Right lung (tissue), 10 donors: ENCODE measurements at places on chromosomes 7 and 10. TPM values are rescaled to one million over a fixed set of nuclear protein-coding genes. Genes with fewer than 3 reads are reported as not detected.

The C7orf33 gene
- not detected for polyA plus RNA-seq

The PHKG1 gene
- 2.7 TPM for polyA plus RNA-seq

The LYZL2 gene
- polyA plus RNA-seq, result not detected

The RBP3 gene
- polyA plus RNA-seq, result 0.10 TPM

The FAM25G gene
- not detected for polyA plus RNA-seq

GRCh38 chr10:88243202-88243744 is 339.8 kb downstream of the RNLS start:
- no peak for DNase-seq

DNA sequence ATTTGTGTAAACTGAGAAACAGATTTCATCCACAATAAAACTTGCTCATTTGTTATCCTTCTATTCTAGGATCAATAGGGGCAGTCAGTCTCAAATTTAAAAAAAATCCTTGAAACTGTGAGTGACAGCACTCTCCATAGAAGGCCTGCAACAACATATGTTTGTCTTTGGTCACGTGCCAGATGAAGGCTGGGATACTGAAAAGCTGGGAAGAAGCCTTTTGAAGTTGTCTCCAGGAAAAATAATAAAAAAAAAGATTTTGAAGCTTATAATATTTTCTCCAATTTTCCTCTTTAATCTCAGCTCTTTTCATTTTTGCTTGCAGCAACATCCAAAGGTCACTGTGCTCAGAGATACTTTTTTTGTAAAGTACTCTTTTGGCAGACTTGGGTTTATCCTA is 128.6 kb upstream of the SLC26A5 start:
- no peak for DNase-seq

DNA sequence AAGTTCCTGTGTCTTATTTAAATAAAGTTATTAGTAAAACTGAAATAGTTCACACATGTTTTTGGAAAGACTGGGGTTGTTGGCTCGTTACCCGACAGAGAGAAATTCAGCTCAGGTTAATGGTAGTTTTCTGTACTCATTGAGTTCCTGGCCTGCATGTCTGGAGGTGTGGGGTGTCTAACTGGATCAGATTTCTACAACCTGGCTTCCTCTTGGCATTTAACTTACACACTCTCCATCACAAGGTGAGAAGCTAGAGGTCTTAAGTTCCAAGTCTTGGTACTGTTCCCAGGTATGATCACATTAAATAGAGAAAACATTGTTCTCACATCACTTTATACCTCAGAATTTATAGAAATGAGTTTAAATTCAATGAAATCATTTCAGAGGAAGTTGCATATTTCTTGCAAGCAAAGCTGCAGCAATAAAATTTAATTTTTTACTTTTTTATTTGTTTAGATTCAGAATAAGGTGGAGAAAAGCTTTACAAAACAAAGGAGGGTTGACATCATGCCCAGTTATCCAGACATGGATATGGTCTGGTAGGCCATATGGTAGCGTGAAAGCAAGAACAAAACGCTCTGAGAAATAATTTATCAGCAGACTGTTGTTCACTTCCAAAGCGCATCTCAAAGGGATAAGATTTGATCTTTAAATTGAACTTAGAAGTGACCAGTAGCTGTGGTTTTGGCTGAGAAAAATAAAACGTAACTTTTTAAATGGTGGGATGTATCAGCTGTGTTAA is 120.6 kb downstream of the GLCCI1 start:
- no peak for DNase-seq

DNA sequence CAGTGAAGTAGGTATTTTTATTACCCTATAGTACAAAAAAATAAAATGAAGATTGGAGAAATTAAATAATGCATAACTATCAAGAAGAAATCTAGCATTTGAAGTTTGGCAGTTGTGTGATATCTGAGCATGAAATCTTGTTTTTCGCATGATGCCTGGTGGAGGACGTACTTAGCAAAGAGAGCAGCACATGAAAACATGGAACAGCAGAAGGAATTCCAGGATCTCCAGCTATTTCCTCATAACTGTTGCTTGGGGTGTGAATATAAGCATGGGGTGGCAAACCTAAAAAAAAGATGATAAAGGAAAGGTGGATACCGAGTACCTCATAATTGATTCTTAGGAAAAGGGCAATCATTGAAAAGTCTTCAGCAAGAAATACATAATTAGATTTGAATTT is 174.3 kb upstream of the FAM3C start:
- no peak for DNase-seq

DNA sequence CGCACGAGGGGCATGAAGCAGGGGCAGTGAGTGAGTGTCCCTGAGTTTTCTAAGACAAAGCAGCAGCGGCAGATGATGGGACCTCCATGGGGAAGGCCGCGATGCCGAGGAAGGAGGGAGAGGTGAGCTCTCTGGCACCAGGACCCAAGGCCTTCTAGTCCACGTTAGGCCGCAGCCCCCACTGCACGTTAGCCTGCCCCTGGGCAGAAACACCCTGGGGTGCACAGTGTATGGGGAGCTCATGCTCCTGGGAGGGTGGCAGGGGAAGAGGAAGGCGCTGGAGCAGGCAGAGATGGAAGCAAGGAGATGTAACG is 97.3 kb upstream of the IKZF1 start:
- no peak for DNase-seq

- no peak for DNase-seq
Measured at GRCh38 chr7:2719007-2719406, 31.0 kb downstream of the AMZ1 start.

- no peak for DNase-seq
Measured at GRCh38 chr7:44372560-44373417, 47.4 kb upstream of the CAMK2B start.

DNA sequence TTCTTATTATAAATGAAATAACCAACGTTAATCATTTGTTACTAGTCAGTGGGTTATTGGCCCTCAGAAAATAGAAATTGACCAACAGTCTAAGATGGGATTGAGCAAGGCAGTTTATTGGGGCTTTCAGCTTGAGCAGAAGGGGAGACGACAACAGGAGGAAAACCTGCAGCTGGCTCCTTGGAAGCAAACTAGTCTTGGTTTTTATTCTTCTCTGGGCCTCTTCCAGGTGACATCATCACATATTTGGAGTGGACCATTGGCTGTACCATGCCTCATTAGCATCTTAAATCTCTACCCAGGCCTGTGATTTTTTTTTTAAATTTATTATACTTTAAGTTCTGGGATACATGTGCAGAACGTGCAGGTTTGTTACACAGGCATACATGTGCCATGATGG is 59.0 kb upstream of the CSTF2T start:
- DNase-seq, result no peak

DNA sequence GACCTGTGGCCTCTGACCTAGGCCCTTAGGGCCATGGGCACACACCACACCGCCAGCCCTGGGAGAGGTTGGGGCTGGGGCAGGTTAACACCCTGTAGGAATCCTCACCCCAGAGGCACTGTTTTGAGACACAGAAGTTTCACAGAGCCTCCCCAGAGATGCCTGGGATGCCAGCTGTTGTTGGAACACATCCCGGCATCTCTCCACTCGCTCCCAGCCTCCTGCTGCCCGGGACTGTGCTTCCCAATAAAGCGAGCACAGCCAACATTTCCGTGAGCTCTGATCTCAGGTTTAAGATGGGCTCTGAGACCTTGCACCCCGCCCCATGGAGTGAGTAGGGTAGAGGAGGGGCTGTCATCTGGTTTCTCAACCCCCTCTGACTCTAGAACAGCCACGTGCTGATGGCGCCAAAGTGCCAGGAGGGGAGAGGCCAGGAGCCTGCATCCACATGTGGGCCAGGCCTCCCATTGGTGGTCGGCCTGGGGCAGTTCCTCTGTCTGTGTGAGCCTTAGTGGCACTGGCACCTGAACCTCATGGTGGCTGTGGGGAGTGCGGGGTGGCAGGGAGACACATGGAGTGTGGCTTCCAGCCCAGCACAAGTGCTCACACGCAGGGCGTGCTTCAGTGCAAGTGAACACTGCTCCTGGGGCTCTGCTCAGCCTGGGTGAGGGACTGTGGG is 54.7 kb downstream of the RASGEF1A start:
- DNase-seq, result no peak

- no peak for DNase-seq
Measured at GRCh38 chr10:12848439-12849173, 152.9 kb downstream of the CCDC3 start.

DNA sequence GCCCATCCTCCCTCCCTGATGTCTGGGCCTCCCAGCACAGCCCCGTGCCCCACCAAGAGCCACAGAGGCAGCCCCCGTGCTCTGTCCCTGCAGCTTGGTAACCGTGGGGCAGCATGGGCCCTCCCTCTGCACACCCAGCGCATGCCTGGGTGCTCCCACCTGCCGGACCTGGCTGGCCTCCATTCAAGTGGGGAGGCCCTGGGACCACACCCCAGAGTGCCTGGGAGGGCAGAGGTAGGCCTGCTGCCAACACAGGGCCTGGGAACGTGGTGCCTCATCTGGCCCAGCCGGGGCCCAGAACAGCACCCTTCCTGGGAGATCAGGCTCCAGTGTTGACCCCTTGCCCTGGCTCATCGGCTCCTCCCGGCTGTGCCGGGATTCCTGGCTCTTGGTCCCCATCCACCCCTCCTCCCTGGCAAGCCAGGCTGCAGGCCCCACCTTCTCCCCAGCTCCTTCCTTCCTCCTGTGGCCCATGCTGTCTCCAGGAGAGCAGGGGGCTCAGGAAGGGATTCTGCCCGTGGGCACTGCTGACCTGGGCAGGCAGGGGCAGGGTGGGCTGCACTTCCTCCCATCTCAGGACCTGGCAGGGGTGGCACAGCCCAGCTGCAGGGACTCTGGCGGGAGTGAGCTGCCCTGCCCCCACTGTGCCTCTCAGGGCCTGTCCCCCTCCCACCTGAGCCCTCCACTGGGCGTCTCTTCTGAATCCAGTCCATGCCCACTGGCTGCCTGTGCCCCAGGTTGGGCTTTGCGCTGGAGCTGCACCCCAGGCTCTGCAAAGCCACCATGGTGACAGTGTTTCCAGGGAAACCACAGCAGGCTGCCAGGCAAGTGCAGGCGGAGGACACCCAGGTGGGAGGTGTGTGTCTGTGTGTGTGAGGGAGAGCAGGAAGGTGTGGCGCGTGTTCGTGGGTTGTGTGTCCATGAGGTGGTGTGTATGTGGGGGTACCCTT is 32.6 kb downstream of the PWWP2B start:
- DNase-seq, result no peak

DNA sequence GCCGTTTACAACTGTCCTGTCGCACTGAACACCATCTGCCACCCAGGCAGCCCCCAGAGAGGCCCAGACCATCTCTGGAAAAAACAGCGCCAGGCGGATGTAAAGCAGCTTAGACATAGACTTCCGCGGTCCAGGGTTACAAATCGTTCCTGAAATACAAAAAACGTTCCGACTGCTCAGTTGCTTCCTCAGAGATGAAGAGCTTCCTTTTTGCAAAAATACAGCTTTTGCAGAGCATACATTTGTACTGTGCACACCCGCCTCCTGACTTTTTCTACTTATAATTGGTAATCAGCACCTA is 11.4 kb downstream of the DAGLB start:
- no peak for DNase-seq

DNA sequence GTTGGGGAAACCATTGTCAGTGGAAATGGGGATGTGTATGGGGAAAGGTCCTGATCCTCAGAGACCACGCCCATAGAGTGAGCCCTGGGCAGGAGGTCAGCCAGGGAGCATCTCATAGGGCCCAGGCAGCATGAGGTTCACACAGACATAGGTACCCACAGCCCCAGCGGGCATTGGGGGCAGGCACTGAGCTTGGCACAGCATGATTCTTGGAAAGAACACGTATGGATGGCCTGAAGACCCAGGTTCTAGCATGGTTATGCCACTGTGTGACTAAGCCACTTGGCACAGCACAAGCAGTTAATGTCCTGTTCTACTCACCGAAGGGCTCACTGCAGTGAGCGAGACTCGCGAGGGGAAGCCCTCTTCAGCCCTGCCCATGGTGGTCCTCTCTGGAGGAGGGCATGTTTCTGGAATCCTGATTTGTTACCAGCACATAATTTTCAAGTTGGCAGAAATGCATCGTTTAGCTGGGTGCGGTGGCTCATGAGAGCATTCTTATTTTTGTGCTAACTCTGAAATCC is 125.2 kb downstream of the UBE2H start:
- no peak for DNase-seq

DNA sequence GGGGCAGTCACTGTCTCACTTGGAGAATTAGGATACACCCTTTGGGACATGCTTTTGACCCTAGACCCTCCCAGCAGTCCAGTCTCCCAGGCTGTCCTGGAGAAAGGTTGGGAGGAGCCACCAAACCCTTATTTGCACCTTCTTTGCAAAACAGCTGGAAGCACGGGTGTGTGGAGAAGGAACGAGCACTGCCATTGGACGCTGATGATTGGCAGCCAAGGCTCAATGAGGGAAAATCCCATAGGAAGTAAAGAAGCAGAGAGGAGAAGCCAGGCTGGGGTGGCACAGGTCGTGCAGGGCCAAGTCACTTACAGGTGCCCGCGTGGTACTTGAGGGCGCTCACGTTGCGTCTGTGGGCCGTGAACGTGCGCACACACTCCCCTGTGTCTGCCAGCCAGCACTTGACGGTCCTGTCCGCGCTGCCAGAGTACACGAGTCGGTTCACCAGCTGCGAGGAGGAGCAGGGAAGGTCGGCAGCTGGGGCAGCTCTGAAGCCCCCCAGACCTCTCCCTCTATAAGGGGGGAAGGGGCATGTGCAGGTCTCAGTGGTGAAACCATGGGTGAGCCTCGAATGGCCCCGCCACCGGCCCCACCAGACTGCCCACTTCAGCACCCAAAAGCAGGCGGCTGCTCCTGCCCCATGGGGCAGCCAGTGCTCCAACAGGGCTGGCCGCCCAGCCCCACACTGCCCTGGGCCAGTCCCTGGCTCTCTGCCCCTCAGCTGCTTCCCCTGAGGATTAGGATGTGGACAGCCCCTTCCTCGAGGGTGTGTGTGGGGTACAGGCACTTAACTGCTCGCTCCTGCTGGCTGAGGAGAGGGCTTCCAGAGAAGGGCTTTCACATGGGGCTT is 24.8 kb downstream of the WDR86 start:
- no peak for DNase-seq

- no peak for DNase-seq
Measured at GRCh38 chr10:86075512-86075911, 291.1 kb downstream of the GRID1 start.
